Right hindlimb (tissue), 1 donor: ENCODE measurements at places on chromosomes 2 and 18.

GRCh38 chr2:238706163-238706562 is 141.7 kb upstream of the TWIST2 start:
- DNase-seq = no peak

- DNase-seq = no peak
Observed at GRCh38 chr2:178530625-178531142, 50.4 kb downstream of the PLEKHA3 start.

DNA sequence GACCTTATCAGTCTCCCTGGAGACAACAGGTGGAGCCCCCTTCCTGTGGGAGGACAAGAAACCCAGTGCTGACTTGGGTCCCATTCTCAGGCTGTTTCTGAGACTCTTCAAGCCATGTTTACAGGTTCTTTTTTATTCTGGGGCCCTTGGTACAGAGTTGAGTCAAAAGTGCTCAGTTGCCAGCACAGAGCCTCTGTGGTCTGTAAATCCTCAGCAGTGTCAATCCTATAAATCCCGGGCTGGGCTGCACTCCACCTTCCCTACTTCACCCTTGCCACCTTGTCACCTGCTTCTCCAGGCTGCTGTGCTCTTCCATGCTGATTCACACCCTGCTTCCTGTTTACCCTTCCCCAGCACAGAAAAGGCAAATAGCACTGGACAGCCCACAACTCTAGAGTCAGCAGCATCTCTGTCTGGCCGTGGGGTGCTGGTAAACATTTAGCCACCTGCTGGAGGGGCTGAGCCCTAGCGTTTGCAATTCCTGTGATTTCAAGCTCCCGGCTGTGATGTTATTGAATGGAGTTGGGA is 74.7 kb downstream of the TNFRSF11A start:
- DNase-seq = no peak

DNA sequence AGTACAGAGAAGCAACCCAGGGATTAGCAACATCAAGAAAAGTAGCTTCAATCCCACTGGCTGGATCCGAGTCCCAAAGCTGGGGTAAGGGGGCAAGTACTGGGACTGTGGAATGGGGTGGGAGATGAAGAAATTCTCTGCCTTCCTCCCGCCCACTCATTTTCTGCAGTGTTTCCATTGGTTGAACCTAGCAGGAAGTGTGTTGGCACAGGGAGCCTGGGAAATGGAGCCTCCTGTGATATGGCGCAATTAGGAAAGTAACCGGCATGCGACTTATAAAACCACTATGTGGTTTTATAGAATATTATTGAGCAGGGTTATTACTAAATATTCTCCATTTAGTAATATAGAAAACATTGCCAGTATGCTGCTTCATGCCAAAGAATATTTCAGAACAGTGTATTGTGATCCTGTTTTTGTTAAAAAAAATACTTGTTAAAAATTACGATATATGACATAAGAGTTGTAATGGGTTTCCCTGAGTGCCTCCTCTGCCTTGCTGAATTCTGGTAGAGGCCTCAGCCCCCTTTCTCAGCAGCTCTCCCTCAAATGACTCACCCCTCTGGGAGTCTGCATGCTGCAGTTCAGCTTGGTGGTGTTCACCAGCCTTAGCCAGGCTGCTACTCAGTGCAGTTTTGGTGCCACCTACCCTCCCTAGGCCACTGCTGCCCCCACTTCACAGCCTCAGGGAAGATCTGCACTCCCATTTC is 60.5 kb downstream of the HK2 start:
- DNase-seq = no peak
